ENCODE measurements at places on chromosomes 11 and 22.

DNA sequence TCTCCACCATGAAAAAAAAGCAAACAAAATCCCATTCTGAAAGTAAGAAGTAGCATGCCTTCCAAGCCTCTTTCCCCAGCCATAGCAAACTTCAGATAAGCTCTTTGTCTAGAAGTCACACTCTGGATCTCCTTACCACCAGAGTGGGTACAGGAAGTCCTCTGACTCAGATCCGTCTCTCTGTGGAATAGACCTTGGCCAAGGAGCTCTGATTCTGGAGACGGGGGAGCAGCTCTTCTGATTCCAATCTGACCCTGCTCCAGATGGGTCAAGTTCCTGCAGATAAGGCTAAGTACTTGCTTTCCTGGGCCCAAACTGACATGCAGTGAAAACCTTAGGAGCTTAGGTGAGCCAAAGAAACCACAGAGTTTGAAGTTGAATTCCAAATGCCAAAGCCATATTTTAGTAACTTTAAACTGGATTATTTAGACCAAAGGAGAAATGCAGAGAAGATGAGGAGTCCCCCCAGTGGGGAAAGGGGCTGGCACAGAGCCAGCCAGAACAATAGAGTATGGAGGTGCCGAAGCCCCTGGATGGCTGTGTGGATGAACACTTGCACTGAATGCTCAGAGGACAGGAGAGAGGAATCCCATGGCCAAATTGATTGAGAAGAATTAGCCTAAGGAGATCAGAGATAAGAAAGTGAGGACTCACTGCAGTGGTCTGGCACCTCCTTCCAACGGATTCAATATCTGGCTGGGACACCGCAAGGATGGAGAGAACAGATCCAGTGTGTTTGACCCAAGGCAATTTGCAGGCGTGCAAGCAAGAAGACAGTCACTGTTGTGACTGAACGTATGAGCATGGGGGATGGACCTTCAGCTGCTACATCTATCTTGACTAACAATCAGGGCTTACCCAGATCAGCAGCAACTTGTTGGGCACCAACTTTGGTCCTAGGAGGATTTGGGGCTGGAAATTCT lies 54.9 kb downstream of the ENDOD1 start:
- no peak for DNase-seq

- peak; percentile 70 for DNase-seq
These were observed 938 bp downstream of the LAYN start for GRCh38 chr11:111541254-111542061.

DNA sequence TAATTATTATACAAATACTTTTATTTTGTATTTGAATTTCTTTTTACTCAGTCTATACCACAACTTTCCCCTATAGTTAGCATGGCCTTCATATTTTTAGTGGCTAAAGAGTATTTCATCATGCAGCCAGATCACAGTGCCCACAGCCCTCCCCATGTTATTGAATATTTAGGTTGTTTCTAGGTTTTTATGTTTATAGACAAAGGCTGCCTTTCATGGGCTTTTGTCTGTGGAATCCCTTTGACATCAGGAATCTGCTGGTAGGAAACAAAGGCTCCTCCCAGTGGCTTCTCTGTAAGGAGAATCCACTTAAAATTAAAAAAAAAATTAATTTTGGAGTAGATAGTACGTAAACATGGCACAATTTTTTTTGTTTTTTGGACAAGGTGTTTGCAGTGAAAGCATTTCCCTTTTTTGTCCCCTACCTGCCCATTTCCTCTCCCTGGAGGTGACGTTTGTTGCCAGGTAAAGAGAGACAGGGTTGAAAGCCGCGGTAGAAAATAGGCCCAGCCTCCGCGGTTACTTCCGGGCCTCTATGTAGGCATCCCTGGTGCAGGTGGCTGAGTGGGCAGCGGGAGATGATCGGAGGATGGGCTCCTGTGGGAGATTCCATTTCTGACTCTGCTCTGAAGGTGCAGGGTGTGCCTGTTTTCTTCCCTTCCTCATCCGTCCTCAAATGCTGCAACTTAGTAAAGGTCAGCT lies 82.2 kb upstream of the OR4B1 start:
- DNase-seq: no peak

DNA sequence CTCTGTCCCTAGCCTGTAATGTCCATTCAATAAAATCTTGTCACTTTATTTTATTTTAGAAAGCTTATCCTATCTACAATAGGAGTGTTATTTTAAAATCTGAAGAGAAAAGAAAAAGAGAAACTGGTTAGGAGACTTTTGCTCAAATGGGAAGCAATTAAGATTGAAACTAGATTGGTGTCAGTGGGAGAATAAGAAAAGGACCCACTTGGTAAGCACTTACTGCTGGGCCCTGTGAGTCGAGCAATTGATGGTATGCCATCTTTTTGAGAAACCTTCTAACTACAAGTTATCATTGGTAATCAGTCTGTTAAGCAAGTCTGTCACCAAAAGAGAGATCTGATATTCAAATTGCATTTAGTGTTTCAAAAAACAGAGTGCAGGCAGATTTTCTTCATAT lies 258.4 kb downstream of the GRM5 start:
- no peak for DNase-seq

DNA sequence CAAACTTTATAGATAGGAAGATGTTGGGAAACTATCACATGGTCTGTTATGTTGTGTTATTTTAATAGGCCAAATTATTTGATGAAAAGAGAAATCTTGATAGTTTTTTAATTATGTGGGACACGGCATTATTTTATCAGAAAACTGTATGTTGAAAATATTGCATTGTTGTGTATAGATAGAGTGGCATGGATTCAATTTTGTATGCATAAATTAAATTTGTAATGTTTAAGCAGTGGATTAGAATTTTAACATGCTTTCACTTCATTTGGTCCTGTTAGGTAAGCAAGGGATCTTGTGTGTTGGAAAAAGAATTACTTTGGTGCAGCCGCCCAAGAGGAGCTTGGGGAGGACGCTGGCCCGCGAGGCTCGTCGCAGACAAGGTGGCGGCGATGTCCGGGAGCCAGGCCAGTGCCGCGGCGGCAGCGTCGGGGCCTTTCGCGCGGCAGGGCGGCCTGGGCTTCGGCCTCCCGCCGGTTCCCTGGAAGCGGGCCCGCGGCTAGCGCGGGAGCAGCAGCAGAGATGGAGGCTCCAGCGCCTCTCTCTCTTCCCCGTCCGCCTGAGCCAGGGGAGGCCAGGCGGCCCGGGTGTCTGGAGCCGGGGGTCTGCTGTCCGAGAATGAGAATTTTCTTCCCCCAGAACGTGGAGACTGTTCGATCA lies 82.7 kb downstream of the GGT1 start:
- DNase-seq: no peak

- DNase-seq: no peak
These were observed 103.8 kb downstream of the GRIK4 start for GRCh38 chr11:120615391-120615790.

DNA sequence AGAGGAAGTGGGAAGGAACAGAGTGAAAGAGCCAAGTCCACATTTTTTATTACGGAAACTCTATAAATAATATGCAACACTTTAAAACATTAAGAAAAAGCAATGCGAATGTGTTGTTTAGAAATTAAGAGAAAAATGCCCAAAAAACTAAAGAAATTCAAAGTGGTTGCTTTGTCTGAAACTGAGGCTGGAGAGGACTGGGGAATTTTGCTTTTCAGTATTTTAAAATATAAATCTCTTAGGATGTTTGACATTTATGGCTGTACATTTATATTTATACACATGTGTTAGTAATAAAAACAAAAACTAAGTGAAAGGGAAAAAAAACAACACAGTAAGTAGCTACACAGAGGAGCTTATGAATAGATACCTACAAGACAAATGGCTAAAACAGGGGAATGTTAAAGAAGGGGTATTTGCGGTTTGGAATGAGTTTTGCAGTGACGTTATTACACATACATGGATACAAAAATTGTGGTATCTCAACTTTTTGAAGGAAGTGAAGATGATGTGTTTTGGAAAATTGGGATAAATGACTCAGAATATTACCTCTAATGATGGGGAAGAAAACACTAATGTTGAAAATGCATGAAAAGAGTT lies 97.0 kb upstream of the DRD2 start:
- no peak for DNase-seq

DNA sequence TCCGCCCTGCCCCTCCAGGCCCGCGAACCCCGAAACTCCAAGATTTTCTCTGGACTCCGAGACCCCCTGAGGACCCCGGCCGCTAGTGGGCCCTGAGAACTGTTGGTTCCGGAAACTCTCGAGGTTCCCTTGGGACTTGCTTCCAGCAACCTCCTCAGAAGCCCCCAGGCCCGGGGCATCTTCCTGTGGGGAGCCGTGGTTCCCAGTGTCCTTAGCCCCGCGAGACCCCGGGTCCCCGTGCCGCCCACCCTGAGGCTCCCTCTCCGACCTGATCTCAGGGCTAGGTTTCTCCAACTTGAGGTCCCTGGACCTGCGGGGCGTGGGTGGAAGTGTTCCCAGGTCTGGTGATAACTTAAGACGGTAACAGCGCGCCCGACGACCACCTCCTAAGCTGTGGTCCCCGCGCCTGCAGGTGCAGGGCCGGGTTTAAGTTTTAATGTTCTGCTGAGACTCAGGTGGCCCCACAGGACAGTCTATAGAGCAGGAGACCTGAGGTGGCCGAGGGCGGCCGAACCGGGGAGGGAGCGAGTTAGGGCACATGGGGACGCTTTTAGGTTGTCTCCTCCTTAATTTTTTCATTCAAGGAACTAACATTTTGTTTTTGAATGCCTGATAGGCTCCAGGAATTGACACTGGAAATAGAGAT lies 720 bp downstream of the FAM118A start:
- DNase-seq: no peak

DNA sequence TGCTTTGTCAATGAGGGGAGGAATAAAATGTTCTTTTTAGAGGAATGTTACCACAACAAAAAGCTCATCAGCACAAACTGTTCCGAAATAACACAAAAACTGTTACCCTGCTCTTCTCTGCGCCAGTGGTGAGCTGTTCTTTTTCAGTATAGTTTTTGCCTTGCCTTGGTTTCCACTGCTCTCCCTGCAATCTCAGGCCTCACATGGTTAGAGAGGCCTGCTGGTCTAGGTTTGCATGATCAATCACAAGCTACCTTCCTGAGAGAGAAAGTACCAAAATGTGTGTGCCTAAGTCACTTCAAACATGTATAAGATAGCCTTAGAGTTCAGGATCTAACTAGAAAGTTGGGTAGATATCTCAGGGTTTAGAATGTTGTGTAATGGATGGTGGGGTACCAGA lies 114.6 kb downstream of the STIM1 start:
- DNase-seq: no peak

DNA sequence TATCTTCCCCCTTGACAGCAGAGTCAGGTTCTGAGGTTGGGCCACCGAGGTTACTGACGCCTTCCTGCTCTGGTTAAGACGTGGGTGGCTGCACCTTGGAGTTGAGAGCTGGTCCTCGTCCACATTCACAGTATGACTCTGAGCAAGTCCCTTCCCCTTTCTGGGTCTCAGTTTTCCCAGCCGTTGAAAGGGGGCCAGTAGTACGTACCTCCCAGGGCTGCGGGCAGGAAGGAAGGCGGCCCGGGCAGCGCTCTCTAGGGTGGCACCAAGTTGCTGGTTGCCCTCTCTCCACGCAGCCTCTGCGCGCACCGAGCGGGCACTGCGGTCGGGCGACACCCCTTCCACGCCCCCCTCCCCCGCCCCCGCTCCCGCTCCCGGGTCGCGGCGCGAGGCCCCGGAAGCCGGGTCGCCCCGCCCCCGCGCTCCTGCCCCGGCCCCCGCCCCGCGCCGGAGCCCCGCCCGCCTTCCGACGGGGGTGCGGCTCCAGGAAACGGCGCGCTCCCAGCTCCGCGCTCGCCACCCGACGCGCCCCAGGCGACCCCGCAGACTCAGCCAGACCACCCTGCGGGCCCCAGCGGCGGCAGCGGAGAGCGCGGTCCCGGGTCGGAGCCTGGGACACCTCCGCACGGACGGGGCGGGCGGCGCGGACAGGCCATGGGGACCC lies at the start of gene EHBP1L1:
TSS of gene EHBP1L1 (plus strand) at position 486 of the 664 bp plus-strand sequence. CDS start 250 bp downstream, outside the sequence.
- peak; percentile 88 for DNase-seq

DNA sequence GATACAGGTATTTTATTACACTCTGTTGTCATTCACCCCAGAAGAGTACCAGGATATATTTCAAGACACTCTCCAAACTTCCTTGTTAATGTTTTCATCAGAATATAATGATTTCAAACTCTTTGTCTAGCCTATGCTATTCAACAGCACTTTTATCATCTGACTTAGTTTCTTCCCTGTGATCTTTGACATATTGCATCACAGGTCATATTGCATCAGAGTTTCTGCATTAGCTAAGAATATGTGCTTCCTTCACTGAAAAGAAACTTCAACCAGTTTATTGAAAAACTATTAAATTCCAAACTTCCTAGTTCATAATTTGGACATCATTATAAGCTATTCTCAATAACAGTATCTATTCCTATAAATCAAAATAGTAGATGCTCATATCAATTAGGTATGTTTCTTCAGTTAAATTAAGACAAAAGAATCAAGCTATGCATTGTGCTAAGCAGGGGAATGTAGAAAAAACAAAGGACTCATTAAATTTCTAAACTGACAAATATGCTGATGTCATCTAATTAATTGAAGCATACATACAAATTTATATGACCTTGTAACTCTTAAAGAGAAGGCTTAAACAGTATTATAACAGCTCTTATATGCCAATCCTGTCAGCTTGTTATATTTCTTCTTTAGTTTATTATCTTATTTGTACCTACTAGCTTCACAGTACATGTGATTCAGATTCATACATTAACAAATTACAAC lies 361.8 kb upstream of the LUZP2 start:
- no peak for DNase-seq

DNA sequence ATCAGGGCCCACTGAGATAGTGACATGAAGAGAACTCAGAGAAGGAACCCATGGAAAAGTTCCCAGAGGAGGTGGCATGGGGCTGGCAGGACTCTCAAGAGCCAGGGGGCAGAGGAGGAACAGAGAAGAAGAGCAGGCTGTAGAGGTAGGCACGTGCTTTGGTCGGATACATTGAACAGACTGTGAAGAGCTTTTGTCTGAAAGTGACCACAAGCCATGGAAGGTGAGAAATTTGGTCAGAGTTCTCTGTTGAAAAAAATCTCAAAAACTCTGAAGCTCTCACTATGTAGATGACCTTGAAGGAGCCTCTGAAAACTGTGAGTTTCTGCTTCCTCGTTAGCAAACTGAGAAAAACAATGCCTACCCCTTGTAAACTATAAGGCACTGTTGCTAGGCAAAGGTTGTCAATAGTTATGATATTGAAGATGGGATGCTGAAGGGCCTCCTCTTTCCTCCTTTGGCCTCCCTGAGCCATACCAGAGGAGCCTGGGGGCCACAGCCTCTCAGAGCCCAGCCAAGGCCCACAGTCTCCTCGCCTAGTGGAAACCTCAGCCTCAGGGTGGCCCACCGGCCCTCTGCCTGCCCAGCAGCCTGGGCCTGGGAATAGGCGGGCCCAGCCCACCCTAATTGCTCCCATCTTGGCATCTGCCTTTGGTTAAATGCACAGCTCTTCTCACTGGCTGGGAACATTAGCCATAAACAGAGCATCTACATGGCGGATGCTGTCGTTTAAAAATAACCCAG lies 415.7 kb downstream of the SOX6 start:
- no peak for DNase-seq
